ENCODE measurements at places on chromosomes 2 and 18.

- DNase-seq, result no peak
These were observed 169.4 kb downstream of the EIPR1 start for GRCh38 chr2:3208179-3208578.

DNA sequence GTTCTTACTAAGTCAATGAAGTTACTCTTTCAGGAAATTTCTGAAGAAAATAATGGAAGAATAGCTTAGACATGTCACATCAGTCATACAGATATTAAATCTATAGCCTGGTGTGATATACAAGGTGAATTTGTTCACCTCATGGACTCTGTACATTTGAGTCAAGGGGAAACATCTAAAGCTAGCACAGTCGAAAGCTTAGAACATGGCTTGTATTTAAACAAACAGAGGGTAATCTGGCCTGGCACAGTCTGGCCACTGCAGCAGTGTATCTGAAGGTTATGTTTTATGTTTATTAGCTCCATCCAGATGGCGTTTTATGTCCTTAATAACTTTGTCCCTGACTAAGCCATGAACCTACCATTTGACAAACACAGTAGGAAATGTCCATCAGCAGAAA is 817.3 kb downstream of the SATB2 start:
- DNase-seq, result no peak

GRCh38 chr2:133389569-133389968 is 178.7 kb downstream of the NCKAP5 start:
- DNase-seq, result no peak

DNA sequence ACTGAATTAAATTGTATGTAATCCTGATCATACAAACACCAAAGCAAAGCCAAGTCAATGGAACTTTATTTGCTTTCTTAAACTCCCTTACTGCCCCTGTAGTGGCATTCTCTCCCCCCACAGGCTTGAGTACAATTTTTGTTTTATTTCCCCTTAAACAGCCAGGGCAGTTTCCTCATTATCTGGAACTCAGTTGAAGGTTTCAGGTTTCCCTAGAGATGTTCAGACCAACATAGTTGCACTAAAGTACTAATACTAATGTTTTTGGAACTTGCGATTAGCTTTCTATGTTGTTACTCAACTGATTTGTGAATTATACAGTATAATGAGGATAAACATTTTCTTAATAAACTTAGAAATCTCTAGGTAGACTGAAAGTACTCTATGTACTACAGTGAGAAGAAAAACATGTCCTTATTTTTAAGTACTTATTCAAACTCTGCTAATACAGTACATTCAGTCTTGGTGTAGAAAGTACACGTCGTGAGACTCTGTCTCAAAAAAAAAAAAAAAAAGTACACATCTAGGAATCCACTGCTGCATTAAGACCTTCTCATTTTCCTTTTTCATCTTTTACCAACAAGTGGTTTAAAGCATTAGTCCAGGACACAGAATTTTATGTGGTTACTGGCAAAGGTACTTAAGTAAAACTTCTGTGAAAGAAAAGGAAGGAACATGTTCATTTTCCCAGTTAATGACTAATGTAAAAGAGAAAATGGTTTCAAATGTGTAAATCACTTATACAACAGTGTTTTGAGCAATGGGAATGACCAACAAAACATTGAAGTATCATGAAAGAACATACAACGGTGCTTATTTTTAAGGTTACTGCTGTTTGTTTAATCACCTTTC is 209.5 kb upstream of the SMAD7 start:
- no peak for DNase-seq

- no peak for DNase-seq
These were observed 13.3 kb upstream of the GALM start for GRCh38 chr2:38652431-38653273.

DNA sequence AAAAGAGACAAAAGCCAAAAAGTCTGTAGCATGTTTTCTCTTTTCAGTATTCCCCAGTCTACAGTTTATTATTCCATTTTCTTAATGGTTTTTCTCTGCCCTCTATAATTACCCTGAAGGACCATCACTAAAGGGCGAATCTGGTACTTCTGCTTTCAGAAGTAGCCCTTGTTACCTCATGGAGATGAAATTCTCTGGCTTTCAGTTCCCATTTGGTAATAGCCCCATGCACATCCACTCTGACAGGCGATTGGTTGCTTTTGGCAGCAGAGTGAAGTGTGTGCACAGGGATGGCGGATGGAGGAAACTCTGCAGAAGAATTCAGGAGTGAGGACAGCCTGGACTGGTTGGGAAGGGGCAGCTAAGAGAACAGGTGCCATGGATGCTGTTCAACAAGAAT is 66.3 kb upstream of the NABP1 start:
- DNase-seq, result no peak

- DNase-seq, result no peak
These were observed 26.3 kb downstream of the TMEM163 start for GRCh38 chr2:134692499-134692898.

- DNase-seq, result no peak
These were observed 226.3 kb upstream of the SMAD7 start for GRCh38 chr18:49177071-49177470.

DNA sequence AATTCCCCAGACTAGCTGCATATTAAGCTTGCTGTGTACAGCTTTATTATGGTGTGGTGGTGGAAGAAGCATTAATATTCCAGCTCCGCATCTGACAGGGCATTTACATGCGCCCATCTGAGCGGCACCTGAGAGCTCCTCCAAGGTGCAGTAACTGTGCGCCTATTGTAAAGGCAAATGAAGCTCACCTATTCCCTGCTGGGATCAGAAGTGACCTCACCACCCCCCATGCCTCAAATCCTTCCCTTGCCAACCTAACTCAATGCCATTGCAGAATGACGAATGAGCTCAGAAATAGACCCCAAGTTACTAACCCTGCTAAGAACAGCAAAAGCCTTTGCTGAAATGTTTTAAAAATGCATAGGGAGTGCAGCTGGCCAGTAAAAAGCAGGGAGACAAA is 14.3 kb downstream of the BCL11A start:
- DNase-seq, result no peak

GRCh38 chr2:211103989-211104388 is 547.6 kb downstream of the CPS1 start:
- DNase-seq, result no peak

DNA sequence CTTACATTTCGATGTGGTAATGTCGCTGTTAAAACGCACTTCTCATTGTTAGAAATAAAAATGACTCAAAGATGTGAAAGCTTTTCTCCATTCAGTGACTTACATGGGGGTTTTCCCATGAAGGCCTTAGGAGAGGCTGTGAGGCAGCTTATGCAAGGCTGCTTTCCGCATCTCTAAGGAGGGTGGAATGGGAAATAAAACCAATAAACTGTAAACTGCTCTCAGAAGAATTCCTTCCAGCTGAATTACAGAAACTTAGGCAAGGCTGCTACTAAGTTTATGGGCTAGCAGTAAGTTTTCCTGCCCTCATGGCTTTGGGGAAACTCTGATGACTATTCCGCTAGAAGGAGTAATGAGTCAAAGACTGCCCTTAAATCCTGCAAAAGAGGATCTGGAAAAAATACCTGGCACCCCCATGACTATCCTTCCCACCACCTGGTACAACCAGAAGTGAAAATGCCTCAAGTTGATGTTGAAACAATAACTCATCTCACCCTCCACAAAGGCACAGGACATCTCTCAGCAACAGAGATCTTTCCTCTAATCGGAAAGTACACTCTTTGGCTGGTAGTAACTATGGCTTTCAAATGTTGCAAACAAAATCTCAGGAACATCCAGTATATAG is 97.7 kb upstream of the SMAD7 start:
- DNase-seq, result peak; percentile 8

DNA sequence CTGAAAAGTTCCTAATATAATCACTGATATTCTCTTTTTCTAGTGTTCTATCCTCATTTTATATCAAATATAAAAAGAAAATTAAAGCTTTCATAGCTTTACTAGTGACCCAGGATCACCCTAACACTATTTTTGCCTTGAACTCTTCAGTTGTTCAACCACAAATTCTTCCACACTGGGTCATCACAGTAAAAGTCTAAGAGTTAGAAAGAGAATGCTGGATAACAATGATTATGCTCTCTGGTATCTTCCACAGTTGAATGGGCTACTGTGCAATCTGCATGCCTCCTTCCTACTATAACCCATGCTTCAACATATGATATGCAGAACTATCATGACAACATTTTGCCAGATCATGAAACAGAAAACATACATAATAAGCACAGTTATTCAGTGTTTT is 32.3 kb downstream of the CHN1 start:
- no peak for DNase-seq

GRCh38 chr2:134662751-134663150 is 56.0 kb downstream of the TMEM163 start:
- DNase-seq, result no peak

- DNase-seq, result no peak
These were observed 89.7 kb downstream of the AFF3 start for GRCh38 chr2:100052650-100053049.

- DNase-seq, result no peak
These were observed 55.5 kb downstream of the LIPG start for GRCh38 chr18:49617329-49617695.

DNA sequence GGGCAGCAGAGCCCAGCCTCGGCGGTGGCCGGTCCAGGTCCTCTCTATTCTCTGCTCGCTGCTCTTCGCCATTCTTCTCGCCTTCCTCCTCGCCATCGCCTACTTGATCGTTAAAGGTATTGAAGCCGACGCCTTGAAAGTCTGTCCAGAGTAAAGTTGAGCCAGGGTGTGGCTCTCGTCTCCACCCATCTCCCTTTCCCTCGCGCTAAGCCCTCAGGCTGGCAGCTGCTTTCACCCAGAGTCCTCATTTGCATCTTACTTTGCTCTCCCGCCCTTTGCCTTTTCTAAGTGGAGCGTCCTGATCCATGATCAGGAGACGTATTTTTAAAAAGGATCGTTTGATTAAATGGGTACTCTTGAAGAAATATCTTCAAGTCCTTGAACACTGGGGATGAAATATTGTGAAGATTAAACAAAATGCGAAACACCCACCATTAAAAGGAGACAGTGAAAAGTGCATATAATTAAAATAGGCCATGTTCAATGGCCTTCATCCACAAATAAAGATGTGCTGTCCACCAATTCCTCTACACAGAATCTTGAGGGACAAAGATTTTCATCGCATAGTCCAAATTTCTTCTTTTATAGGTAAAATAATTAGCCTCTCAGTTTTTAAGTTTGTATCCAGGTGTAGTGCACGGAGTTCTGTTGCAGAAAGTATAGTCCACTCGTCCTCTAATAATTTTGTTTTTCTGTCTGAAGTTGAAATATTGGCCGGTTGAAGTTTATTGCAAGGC is 657 bp downstream of the ARL6IP6 start:
- no peak for DNase-seq

GRCh38 chr2:31429759-31430438 is 15.4 kb upstream of the XDH start:
- no peak for DNase-seq

GRCh38 chr2:217952409-217952808 is 50.4 kb downstream of the TNS1 start:
- DNase-seq, result no peak

DNA sequence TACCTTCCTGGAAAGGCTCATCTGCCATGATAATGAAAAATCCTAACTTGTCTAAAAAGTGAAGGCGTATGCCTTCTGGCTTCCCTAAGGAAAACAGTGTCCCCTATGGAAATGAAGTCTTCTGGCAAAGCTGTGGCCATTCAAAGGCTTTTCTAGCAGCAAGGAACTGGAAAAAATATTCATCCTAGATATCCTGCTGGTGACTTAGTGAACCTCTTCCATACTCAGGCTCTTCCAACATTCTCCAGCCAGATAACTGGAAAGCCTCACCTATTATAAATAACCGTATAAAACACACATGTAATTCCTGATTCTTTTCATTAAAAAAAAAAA is 84.7 kb downstream of the RBMS1 start:
- DNase-seq, result no peak

DNA sequence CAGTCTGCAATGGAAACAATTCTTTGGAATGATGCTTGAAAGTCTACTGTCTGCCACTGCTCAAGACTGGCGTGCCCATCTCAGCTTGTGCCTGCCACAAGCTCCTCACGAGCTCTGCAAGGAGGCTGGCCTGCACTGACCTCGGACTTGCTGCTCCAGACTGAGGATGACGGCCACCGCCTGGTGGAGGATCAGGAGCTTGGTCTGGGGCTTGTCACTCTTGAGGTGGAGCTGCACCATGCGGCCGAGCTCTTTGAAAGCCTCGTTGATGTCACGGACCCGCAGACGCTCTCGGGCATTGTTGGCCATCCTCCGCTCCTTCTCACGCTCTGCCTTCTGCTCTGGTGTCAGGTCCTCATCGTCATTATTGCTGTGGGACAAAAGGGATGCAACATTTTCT is 269.4 kb upstream of the CCDC68 start:
- no peak for DNase-seq

GRCh38 chr2:159737292-159737916 is 25.1 kb downstream of the MARCHF7 start:
- DNase-seq, result no peak

DNA sequence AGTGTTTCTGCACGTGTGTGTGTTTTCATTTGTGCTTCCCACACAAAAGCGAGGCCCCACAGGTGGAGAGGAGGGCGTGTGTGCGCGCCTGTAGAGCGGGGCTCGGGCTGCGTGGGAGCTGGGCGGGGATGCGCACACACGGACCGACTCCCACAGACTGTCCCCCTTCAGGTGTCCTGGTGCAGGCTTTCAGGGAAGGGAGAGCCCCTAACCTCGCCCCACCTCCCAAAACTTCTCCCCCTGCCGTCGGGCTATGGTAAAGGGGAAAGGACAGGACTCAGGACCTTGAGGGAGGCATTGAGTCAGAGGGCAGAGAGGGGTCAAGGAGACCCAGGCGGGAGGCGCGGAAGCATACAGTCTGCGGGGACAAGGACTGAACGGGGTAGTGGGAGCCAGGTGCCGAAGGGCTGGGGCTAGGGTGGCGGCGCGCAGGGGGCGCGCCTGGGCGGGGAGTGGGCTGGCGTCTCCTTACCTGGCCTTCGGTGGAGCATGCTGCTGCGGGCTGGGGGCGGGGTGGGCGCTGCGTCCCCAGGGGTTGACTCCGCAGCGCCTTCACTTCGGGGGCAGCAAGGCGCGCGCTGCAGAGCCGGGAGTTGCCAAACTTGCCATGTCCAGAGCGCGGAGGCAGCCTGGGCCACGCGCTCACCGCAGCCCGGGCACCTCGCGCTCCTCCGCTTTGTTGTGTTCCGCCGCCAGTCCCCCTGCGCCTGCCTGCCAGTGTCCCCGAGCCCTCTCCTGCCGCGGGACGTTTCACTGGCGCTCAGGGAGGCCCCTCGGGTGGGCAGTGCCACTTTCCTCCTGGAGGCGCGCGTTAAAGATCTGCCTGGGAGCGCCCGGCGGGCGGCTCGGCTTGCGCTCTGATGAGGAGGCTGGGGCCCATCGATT is 302.0 kb downstream of the NCKAP5 start:
- no peak for DNase-seq

DNA sequence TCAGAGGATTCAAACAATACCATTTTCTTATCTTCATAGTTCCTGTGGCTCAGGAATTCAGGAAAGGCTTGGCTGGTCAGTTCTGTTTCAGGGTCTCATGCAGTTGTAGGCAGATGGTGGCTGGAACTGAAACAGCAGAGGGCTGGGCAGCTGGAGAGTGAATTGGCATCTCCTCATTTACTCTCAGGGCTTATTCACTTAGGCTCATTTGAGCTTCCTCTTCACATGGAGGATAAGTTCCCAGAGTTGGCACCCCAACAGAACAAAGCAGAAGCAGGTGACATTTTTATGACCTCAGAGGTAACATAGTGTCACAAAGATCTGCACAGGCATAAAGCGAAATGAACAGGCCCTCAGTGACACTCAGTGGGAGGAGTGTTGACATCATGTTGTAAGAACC is 66.1 kb downstream of the RBBP8 start:
- no peak for DNase-seq

Data from T1000 (cell line).